ENCODE measurements at places on chromosomes 6 and 20. TPM values are rescaled to one million over a fixed set of nuclear protein-coding genes. Genes with fewer than 3 reads are reported as not detected.

SASH1 gene
- 17.3 TPM for total RNA-seq

EFCAB8 gene
- not detected for total RNA-seq

MRPS18A gene
- total RNA-seq, result 59.0 TPM

PRND gene
- not detected for total RNA-seq

PTK7 gene
- 16.7 TPM for total RNA-seq

RIPPLY2 gene
- not detected for total RNA-seq

C6orf118 gene
- total RNA-seq, result not detected

HSPA12B gene
- 5.5 TPM for total RNA-seq

GRCh38 chr6:128249429-128249828 is 271.0 kb downstream of the PTPRK start:
- H3K27ac ChIP-seq, result no peak overlapping the region
- no peak overlapping the region for H3K4me3 ChIP-seq
- H3K27me3 ChIP-seq, result no peaks in the 10 kb centered on the region
- H3K4me1 ChIP-seq, result no peaks in the 10 kb centered on the region
- no peak for DNase-seq

GRCh38 chr6:14799928-14800327 is 445.9 kb upstream of the JARID2 start:
- no peaks in the 10 kb centered on the region for H3K27me3 ChIP-seq
- DNase-seq, result peak; percentile 70

DNA sequence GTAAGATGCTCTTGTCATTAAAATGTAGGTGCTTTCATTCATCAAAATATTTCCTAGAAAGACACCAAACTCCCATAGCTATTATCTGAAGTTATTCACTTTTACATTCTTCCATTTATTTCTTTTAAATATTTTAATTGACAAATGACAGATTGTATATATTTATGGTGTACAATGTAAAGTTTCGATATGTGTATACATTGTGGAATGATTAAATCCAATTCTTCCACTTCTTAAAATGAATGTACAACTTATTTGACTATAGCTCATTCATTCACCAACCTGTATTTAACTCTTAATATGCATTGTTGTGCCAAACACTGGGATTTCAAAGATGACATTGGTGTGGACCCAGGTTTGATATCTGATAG is 41.0 kb downstream of the CCN2 start:
- H3K27ac ChIP-seq, result no peak overlapping the region
- H3K27me3 ChIP-seq, result no peaks in the 10 kb centered on the region
- H3K4me3 ChIP-seq, result no peak overlapping the region
- H3K4me1 ChIP-seq, result no peaks in the 10 kb centered on the region

- no peaks in the 10 kb centered on the region for H3K4me1 ChIP-seq
- H3K27me3 ChIP-seq, result no peaks in the 10 kb centered on the region
- no peak overlapping the region for H3K27ac ChIP-seq
- no peak for DNase-seq
- H3K36me3 ChIP-seq, result no peaks in the 10 kb centered on the region
These were observed 509.5 kb downstream of the CDH26 start for GRCh38 chr20:60467771-60468170.

DNA sequence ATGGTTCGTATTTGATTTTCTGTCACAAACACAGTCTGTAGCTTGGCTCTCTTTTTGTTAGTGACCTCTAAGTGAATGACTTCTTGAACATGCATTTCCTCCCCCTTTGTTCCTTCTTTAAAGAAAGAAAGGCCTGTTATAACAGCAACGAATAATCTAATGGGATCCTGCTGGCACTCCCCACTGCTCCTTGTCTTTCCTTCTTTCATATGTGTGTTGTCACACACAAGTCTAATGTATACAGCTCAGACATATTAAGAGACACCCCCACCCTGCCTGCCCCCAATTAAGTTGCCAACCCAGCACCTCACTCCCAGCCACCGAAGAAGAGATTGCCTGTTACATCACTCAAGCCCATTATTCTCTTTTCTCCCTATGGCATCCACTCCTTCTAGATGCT is 4.9 kb upstream of the SAMD5 start:
- no peak overlapping the region for H3K4me3 ChIP-seq
- peaks cover 4% of the 10 kb centered on the region for H3K4me1 ChIP-seq
- H3K27me3 ChIP-seq, result peaks cover 16% of the 10 kb centered on the region
- H3K27ac ChIP-seq, result no peak overlapping the region
- H3K36me3 ChIP-seq, result no peaks in the 10 kb centered on the region

DNA sequence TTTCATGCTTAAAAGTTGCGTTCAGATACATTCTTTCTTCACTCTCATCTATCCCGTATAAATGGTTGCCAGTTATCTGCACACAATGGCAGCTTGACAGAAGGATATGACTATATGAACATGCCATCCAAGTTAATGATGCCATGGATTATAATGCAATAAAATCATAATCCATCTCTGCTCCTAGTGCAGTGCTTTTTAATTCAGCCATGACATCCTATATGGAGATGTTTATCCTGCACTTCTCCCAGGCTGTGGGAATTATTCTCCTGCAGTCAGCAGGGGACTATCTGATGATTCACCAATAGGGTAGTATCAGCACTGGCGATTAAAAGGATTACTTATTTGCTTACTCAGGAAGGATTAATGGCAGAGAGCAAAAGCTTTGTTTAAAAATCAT is 273.8 kb downstream of the SAMD5 start:
- H3K27ac ChIP-seq, result no peak overlapping the region
- no peak for DNase-seq
- H3K27me3 ChIP-seq, result no peaks in the 10 kb centered on the region

- no peak overlapping the region for H3K4me3 ChIP-seq
- no peaks in the 10 kb centered on the region for H3K27me3 ChIP-seq
- no peak overlapping the region for H3K27ac ChIP-seq
- no peaks in the 10 kb centered on the region for H3K4me1 ChIP-seq
- no peak for DNase-seq
These were observed 207.8 kb upstream of the FOXQ1 start for GRCh38 chr6:1103945-1104623.

GRCh38 chr6:137589067-137589848 is 95.1 kb upstream of the OLIG3 start:
- H3K27ac ChIP-seq, result no peak overlapping the region
- peaks cover 6% of the 10 kb centered on the region for H3K27me3 ChIP-seq
- H3K4me1 ChIP-seq, result no peaks in the 10 kb centered on the region
- no peaks in the 10 kb centered on the region for H3K36me3 ChIP-seq

DNA sequence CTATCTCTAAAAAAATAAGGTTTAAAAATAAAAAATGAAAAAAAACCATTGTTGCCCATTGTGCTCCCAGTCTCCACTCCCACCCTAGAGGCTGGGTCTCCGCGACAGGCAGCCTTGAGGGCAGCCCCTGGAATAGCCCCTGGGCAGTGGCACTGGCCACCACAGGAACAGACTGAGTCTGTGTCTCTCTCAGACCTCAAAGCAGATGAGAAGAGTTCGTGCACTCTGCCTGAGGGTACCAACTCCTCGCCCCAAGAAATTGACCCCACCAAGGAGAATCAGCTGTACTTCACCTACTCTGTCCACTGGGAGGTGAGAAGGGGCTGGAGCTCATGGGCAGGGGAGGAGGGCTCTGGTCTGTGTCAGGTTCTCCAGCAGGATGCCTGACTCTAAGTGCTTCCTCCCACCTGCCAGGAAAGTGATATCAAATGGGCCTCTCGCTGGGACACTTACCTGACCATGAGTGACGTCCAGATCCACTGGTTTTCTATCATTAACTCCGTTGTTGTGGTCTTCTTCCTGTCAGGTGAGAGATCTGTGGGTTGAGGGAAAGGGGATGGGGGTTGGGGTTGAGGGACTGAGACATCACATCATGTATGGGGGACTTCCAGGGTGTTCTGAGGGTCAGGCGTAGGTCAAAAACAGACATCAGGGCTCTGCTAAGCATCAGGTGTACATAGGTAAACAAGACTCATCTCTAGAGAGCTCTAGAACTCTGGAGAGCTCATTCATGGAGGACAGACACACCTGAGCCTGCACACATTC is 35.6 kb downstream of the TM9SF4 start:
- peaks cover 79% of the 10 kb centered on the region for H3K36me3 ChIP-seq
- H3K4me3 ChIP-seq, result no peak overlapping the region
- H3K4me1 ChIP-seq, result peaks cover 8% of the 10 kb centered on the region
- DNase-seq, result no peak
- no peaks in the 10 kb centered on the region for H3K27me3 ChIP-seq
